NCI-H187 (cell line): ENCODE measurements at places on chromosomes 3 and 15.

DNA sequence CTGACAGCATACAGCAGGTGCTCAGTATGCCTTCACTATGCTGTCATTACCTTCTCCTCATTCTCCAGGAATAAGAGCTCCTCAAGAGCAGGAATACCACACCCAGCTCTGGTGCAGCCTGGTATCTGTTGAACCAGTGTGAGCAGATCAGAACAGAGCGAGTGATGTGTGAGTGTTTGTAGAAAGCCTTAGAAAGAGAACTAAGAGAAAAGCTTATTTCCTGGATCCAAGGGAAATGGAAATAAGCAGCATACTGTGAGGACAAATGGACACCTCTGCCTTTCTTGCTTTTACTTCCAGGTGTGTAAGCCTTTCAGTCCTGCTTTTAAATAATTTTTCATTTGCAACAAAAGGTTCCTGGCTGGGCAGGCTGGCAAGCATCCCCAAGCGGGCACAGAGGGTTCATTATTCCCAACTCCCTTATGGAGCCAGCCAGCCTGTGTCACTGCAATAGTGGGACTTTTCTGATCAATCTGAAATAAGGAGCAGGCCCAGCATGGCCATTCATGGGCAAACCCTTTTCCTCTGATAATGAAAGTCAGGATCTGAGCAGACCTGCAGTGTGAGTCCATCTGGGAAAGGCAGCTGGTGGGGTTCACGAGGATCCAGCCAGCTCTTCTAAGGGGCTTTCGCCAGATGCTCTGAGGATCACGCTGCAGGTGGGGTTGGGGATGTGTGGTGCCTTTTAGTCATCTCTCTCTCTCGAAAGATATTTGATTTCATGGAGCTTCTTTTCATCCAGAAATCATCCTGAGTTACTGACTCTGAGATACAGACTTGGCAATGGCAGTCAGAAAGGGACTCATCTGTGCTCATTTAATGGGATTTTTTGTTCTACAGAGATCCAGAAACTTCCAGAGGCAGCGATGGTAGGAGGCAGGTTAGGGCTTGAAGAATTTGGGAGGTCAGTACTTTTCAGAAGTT, 594.9 kb upstream of the CFAP20DC start:
- DNase-seq, result no peak

DNA sequence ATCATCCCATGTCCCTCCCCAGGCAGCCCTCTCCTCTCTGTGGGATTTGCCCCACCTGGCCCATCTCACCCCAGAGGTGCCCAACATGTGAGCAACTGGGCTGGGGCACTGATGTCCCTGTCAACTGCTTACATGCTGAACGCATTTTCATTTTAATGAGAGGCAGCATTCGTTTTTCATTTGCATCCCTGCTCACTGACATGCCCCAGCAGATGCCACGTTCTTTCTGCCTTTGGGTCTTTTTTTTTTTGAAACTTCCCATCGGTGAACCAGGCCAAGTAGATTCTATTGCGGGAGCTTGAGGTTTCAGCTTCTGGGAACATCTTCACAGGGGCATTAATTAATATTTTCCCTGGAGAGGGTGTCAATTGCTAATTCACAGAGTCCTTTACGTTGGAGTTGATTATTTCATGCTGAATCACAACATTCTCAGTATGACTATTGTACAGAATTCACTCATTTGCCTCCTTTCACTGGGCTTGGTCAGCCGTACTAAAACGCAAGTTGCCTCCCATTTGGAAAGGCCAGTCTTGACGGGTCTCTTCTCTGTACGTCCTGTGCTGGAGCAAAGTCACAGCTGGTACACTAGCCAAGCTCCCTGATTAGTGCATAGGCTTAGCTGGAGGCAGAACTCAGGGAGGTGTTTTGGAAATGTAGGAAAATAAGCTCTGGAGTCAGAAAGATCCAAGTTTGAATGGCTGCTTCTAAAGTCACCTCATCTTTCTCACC, 69.8 kb downstream of the CHRNA7 start:
- no peak for DNase-seq

GRCh38 chr3:124276133-124276532, 284.2 kb upstream of the ROPN1 start:
- DNase-seq, result no peak

DNA sequence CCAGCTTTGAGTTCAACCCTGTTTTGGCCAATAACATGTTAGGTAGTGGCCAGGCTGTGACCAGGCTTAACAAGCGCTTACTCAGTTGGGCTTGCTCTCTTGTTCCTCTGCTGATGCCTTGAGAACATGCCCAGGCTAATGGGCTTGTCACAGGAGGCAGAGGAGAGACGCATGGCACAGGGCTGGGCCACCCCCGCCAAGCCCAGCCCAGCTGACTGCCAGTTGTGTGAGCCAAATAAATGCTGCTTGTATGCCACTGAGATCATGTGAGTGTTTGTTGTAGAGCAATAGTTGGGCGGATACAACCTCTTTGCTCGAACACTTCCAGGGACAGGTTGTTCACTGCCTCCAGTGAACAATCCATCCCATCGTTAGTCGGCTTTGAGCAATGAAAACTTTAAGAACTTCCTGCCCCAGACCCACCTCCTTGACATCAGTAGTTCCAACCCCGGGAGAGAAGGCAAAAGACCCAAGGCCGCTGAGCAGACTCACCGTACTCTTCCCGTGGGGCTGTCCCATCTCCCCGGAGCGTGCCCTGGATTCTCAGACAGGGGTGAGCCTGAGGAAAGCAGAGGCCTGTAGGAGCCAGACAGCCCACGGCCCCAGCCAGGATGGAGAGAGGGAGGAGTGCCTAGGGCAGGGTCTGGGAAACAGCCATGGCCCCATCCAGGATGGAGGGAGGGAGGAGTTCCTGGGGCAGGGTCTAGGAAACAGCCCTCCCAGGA, 4.1 kb downstream of the PLA2G4F start:
- DNase-seq, result no peak

GRCh38 chr15:94231723-94232468, 535 bp downstream of the MCTP2 start:
- DNase-seq, result no peak
